ENCODE measurements at places on chromosomes 1 and 21.

DNA sequence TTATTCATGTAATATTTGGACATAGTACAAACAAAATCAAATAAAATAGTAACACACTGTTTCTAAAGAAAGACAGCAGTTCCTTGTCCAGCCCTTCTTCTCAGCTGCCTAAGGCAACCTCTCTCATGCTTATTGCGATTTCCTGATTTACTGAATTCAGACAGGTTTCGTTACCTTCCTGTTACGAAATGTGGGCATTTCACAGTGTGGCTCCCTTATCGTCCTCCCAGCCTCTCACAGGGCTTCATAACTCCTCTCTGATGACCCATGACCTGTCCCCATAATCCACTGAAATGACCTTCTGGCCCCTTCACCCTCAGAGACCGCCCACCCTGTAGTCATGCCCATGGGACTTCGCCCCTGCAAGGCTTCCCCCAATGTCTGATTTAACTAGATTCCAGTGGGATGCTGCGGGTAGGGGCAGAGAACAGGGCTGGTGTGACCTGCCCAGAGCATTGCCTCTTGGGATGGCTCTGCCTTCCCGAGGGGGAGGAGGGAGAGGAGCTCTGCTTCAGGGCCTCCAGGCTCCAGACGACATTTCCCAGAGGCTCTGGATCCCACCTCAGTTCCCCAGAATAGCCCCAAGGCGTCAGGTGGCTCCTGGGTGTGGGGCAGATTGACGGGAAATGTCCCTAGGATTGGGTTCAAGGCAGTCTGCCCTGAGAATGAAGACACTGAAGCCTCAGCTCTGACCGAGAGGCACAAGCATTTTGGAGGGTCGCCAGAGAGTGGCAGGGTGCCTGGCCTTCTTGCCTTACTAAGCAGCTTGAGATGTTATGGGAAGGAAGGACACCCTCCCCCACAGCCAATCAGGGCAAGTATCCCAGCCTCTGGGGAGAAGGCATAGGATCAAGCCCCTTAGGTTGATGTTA, 20.6 kb downstream of the PADI2 start:
- no peak for DNase-seq

- DNase-seq, result no peak
These were observed 10.5 kb upstream of the RNF223 start for GRCh38 chr1:1084372-1085170.

DNA sequence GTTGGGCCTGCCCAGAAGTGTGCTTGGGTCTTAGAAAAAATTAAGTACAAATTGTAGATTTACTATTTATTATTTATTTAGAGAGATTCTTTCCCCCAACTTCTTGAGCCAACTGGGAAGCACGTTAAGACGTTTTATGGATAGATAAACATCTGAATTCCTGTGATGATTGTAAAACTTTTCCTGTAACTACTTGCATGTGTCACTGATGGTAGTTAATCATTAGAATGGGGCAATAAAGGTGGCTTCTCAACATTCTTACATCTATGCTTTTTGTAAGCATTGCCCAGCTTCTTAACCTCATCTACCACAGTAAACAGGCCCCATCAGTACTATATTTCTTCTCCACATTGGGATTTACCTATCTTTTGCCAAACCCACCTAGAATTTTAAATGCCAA, 559.8 kb downstream of the LMO4 start:
- no peak for DNase-seq

DNA sequence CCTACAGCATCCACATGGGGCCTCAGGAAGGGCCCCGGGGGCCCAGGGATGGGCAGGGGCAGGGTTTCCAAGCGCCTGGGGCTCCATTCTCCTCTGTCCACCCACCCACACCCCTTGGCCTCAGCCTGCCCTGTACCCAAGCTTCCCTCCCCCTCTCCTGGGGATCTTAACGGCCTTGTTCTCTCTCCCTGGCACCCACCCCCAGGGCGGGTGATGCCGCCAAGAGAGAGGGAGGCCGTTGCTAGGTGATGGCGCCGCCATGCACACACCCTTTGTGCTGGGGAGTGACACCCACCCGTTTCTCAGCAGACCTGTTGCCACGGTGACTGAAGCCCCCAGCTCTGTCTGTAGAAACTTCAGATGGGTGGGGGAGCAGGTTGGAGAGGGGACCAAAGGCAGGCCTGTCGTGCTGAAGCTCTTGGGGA, 7.6 kb downstream of the GPR37L1 start:
- DNase-seq, result no peak

GRCh38 chr1:209772126-209772525, 12.2 kb downstream of the C1orf74 start:
- no peak for DNase-seq

DNA sequence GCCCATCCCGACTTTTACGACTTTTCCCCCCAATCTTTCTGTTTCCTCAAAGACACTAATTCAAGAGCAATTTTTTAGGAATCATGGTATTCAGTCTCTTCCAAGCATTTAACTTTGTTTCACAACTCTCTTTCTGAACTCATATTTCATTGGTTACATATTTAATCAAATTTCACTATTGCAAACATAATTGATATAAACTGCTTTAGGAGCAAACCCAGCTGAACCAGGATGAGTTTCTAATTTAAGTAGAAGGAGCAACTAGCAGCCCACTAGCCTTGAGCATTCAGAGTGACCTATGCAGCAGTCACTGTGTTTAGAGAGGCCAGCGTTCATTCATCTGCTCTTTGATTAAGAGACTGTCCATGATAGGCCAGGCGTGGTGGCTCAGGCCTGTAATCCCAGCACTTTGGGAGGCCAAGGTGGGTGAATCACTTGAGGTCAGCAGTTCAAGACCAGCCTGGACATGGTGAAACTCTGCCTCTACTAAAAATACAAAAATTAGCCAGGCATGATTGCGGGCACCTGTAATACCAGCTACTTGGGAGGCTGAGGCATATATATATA, 1.8 kb downstream of the CELA2B start:
- DNase-seq, result no peak

DNA sequence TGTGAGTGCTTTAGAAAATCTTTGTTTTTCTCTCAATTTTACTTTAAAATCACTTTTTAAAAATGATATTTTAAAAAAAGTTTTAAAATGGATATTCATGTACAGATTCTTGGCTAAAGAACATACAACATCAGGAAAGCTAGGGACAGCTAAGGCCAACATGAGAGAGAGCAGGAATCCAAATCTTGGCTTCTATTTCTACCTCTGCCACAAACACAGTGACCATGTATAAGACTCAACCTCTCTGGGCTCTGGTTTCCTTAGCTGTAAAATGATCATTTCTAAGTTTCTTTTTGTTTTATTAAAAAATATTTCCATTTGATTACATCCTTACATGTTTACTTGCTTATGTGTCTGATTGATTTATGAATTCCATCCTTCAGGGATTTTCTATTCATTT, 1.2 kb downstream of the VCAM1 start:
- DNase-seq, result no peak

GRCh38 chr1:6490181-6491080, 1.0 kb downstream of the PLEKHG5 start:
- no peak for DNase-seq

DNA sequence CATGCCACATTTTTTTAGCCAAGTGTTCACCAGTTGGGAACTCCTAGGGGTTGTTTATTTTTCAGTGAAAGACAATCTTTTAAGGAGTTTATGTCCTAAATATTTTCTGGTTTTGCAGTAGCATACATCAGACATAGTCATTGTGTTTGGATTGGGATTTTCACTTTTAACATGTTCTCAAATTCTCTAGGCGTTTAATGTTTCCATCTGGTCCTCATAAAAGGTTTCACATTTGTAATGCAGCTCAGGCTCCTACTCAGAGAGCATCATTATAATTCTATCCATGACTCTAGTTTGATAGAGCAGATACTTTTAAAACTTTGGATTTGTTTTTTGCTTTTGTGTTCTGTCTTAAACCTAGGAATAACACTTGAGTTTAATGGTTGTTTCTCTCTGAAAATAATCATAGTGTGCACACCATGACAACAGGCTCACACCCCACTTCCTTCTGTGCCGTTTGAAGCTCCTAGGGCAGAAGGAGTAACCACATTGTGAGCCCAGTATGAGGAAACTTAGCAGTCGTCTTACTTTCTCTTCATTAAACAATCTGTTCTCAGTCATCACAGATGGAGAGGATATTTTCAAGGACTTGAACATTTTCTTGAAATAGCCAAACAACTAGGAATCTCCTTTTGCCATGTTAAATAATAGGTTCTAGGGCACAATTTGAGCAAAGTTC, 219.6 kb downstream of the PDE4B start:
- DNase-seq, result no peak

DNA sequence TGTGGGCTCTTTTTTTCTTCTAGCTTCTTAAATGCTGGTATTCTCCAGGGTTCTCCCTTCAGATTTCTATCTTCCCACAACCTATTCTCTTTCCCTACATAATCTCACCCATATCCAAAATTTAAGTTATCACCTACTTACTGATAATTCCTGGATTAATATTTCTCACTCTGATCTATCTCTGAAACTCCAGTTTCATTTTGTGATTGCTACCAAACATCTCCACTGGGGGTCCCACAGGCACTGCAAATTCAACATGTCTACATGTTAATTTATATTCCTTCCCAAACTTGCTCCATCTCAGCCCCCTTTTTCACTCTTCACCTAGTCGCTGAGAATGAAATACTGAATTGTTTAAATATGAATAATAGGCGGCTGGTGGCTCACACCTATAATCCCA, 9.9 kb upstream of the C1orf141 start:
- DNase-seq, result no peak

GRCh38 chr1:180246579-180246978, 16.5 kb downstream of the LHX4 start:
- no peak for DNase-seq

DNA sequence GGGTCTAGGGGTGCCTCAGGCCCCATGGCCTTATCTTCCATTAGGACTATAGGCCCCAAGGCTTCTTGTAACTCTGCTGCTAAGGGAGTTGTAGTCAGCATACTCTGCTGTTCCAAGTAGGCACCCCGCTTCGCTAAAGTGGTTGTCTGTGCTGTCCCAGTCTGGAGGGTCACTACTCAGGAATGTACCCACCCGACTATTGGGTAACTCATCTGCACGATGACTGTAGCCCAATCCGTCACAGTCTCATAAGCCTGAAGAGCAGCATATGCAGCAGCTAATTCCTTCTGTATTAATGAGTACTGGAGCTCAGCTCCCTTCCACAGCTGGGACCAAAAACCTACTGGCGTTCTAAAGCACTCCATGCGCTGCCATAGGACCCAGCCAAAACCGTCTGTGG, 111.0 kb downstream of the GDAP2 start:
- DNase-seq, result no peak

DNA sequence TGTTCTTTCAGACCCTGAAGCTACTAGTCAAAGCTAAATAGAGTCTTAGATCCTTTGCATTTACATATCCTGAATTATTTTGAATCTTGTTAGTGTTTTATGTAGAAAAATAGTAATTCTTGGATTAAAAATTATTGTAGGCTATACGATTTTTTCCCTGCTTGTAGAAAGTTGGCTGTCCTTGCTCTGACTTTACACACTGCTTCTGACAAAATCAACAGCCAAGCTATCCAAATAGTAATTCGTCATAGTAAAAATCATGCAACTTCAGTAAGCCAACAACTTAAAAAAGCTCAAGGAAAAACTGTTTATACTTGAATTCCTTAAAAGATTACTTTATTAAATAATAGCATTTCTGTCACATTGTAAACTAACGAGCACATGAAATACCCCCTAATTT, 7.5 kb upstream of the KRTAP23-1 start:
- DNase-seq, result no peak

DNA sequence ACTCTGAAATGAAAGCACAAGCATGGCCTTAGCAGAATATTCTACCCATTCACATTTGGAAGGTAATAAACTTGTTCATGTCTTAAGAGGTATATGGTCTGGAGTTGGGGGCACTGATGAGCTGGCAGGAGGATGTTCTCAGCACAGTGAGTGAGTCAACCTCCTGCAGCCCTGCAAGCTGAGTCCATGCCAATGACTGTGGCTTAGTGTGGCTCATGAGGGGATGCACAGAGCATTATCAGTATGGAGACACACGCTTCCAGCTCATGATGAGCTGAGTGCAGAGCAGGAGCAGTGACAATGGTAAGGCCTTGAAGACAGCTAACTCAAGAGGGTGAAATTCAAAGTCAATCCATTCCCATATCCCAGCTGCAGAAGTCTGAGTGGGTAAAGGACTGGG, 102.3 kb downstream of the TNFSF18 start:
- DNase-seq, result no peak

GRCh38 chr21:26169611-26170470, 729 bp downstream of the APP start:
- no peak for DNase-seq

- DNase-seq, result no peak
These were observed 7.3 kb upstream of the DISC1 start for GRCh38 chr1:231619257-231619634.

DNA sequence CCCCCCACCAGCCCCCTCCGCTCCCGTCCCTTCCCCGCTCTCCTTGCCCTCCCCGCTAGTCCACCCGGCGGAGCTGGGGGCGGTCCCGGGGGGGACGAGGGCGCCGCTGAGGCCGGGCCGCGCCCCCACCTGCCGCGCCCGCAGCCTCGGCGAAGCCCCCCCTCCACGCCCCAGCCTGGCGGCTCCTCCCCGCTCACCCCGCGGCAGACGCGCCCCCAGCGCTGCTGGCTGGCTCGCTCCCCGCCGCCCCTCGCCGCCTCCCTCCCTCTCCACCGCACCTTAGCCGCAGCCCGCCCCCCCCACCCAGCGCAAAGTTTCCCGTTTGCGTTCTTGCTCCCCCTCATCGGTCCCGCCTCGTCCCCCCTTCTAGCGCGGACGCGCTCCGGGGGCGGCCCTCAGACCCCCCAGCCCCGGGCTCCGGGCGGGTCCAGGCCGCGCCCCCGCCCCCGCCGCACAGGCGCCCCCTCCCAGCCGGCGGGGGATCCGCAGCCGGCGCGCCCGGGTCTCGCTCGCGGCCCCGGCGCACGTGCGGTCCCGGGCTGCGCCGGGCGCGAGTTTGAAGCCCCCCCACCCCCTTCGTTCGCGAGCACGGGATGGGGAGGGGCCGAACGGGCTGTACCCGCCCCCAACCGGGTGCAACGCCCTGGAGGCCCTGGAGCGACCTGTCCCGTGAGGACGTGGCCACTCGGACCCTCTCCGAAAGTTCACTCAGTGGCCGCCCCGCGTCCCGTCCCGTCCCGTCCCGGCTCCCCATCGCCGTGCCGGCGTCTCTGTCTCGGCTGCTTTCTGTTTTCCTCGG, 623 bp downstream of the PTPRF start:
- no peak for DNase-seq

DNA sequence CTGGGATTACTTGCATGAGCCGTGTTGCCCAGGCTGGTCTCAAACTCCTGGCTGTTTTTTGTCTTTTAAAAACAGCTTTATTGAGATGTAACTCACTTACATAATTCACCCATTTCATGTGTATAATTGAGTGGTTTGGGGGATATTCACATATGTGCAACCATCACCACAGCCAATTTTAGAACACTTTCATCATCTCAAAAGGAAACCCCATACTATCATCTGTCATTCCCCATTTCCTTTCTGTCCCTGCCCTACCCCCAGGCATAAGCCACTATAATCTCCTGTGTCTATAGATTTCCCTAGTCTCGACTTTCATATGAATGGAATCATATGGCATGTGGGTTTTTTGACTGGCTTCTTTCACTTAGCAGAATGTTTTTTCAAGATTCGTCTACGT, 43.3 kb downstream of the GPR137B start:
- no peak for DNase-seq

All from stimulated activated CD8-positive, alpha-beta memory T cell treated with anti-CD3 and anti-CD28 coated beads, Interleukin-4, amount 100 ng/mL, for 1 hour (primary cell).